Stimulated activated CD4-positive, alpha-beta T cell treated with anti-CD3 and anti-CD28 coated beads, TNF-alpha, amount 100 ng/mL, for 1 hour (primary cell): ENCODE measurements at places on chromosomes 11 and 22.

GRCh38 chr11:87101956-87102580 is 64.3 kb downstream of the TMEM135 start:
- DNase-seq, result no peak

GRCh38 chr22:29144786-29145160 is 60.9 kb upstream of the EMID1 start:
- no peak for DNase-seq

GRCh38 chr22:18063306-18063705 is 14.5 kb upstream of the PEX26 start:
- no peak for DNase-seq

DNA sequence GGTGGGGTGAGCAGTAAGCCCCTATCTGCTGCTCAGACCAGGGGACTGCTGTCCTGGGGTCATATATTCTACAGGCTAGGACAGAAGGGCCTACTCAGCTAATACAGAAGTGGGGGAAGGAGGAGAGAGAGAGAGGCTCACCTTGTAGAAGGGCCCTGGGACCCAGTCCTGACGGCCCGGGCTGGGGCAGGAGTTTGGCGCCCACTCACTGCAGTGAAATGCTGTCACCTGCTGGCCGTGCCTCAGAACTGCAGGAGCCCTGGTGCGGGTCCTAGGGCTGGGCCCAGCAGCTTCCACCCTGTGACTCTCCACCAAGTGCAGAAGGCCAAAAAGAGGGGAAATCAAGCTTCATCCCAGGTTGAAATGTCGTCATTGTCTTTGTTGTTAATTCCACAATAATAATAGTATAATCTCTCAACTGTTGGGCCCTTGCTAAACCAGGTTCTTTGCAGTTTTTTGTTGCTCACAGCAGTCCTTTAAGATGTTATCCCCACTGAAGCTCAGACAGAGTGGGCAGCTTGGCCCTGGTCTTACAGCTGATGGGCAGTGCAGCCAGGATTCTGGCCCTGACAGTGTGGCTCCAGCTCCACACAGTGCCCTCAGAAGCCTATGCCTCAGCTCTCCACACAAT is 29.6 kb downstream of the TRIM29 start:
- DNase-seq, result peak; percentile 13

DNA sequence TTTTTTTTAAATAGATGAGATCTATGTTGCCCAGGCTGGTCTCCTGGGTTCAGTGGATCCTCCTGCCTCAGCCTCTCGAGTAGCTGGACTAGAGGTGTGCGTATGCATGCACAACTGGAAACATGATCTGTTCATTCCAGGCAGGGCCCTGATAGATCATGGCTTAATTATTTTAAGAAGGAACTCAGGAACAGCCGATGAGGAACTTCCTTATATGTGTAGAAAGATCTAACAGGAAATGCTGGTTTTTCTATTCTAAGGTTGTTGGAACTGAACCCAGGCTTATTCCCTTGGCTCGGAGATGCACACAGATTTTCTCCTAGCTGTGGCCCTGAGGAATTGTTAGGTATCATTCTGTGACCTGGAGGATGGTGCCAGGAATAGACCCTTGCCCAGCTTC is 32.4 kb downstream of the SPECC1L start:
- no peak for DNase-seq
